CD4-positive, alpha-beta T cell (primary cell): ENCODE measurements at places on chromosomes 2 and 18.

- no peak for DNase-seq
Measured at GRCh38 chr18:3649135-3649632, 199.2 kb downstream of the TGIF1 start.

- peak; percentile 74 for DNase-seq
Measured at GRCh38 chr18:79528846-79529245, 133.1 kb downstream of the NFATC1 start.

DNA sequence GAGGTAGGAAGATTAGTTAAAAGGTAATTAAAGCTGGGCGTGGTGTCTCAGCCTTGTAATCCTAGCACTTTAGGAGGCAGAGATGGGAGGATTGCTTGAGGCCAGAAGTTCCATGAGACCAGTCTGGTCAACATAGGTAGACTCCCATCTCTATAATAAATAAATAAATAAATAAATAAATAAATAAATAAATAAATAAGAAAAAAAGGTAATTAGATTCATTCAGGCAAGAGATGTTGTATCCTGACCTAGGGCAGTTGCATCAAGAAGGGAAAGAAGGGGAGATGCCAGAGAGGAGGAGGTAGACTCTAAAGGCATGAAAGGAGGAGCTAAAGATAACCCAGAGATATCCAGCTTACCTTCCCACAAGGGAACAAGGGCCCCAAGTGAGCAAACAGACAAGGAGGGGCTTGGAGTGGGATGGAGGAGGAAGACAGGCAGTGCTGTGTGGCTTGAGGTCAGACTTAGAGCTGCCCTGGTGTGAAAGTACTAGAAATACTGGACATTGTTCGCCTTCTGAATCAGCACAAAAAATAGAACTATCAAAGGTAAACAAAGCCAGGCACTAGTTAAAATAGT lies 7.4 kb upstream of the RAB1A start:
- DNase-seq = no peak

- no peak for DNase-seq
Measured at GRCh38 chr2:79223539-79223938, 64.0 kb upstream of the REG3A start.

DNA sequence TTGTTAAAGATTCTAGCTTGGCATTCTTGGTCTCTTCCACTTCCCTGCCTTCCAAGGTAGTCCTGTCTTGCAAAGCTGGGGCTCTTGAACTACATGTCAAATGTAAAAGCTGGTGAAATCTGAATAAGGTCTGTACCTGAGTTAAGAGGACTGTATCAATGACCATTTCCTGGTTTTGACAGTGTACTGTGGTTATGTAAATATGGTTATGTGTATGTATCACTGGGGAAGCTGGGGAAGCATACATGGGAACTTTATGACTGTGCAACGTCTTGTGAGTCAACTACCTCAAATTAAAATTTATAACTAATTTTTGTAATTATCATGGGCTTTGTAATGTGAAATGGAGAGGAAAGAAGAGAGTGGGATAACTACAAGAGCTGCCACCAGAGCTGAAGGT lies 81.7 kb downstream of the COL4A4 start:
- no peak for DNase-seq

GRCh38 chr2:17976871-17977746 lies 98.6 kb downstream of the KCNS3 start:
- DNase-seq = no peak

DNA sequence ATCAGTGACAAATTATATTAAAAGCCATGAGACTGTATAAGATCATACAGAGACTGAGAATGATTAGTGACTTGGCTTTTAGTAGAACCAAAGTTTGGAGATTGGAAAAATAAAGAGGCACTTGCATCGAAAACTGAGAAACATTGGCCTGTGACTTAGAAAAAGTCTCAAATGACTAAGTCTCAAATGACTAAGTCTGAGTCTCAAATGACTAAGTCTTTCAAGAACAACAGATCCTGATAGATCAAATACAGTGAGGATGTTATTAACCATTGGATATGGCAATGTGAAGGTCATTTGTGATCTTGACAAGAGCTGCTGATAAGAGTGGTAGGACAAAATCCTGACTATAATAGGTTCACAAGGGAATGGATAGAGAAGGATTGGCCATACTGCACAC lies 135.5 kb upstream of the FANCL start:
- no peak for DNase-seq

GRCh38 chr18:36817039-36817438 lies 11.8 kb downstream of the TPGS2 start:
- DNase-seq = no peak

GRCh38 chr18:5974696-5975095 lies 79.4 kb upstream of the TMEM200C start:
- DNase-seq = no peak

DNA sequence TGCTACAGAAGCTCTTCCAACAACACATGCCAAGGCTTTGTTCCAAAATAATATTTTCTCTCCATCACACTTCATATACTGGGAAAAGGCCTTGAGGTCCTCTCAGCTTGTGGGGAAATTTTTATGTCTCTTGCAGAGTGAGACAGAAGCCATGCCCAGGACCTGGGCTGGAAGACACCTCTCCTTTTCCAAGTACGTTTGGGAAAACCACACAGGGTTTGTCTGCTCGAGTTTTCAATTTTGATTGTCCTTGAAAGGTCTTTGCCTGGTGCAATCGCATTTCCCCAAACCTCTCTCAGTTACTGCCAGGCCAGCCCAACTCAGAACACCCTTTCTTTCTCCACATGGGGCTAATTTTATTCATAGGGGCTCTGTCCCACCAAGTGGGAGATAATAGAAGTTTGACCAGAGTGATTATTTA lies 272.2 kb downstream of the OSR1 start:
- DNase-seq = no peak

GRCh38 chr2:171271971-171272436 lies 111.3 kb upstream of the TLK1 start:
- no peak for DNase-seq

DNA sequence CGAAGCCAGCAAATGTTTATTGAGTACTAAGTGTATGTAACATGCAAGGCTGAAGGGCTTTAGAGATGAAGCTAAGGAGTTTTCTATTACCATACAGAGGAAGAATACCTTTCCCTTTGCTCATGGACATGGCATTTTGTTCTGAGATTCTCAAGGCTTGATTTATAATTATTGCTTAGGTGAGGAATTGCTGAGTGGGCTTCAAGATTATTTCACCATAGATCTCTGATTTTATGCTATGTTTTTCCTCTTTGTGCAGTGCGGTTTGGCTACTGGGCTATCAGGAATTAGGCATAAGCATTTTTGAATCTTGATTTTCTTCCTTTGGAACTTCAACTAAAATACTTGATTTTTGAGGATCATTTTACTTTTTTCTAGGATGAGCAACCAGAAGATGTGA lies 42.5 kb downstream of the VRK2 start:
- DNase-seq = no peak

- DNase-seq = no peak
Measured at GRCh38 chr2:139000131-139000785, 220.1 kb upstream of the NXPH2 start.

DNA sequence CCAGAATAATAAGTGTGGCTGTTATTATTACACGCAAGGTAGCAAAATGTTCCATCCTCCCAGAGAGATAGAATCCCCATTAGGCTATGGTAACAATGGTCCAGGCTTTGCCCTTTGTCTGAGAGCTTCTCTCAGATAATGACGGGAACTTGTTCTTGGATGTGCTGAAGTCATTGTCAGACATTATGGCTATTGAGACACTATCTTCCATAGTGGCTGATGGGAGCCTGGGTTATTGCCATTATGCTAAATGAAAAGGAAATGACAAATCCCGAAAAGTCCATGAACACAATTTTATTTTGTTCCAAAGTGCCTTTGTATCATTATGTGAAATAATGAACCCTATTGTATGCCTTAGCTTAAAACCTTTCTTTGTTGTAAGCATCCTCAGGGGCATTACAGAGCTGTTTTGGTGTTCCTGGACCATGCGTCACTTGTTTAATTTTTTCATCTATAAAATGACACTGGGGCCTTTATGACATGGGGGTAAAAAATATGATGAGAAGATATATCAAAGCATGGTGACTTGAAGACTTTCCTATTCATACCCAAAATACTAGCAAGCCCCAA lies 218.5 kb downstream of the KCNS3 start:
- DNase-seq = no peak

GRCh38 chr2:48175254-48175653 lies 269.0 kb upstream of the FBXO11 start:
- no peak for DNase-seq

GRCh38 chr2:197399887-197400540 lies 34.8 kb downstream of the SF3B1 start:
- DNase-seq = no peak

DNA sequence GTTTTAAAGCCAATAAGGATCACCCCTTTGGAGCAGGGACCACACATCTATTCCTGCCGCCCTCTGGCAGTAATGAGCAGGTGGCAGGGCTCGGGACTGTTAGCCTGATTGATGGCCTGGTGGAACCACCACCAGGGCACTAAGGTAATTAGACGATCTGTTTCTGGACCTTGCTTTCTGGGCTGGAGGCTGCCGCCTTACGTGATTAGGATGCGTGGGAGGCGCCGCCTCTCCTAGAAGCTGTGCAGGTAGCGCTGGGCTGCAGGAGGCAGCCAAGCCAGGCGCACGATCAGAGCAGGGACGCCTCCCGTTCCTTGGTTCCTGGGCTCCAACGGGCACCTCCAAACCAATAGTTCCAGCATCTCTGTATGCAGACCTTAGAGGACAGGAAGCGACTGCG lies 242.6 kb upstream of the RAB12 start:
- no peak for DNase-seq

- no peak for DNase-seq
Measured at GRCh38 chr2:149383340-149383739, 53.0 kb downstream of the LYPD6 start.

- DNase-seq = no peak
Measured at GRCh38 chr2:170202437-170202836, 24.5 kb downstream of the MYO3B start.

DNA sequence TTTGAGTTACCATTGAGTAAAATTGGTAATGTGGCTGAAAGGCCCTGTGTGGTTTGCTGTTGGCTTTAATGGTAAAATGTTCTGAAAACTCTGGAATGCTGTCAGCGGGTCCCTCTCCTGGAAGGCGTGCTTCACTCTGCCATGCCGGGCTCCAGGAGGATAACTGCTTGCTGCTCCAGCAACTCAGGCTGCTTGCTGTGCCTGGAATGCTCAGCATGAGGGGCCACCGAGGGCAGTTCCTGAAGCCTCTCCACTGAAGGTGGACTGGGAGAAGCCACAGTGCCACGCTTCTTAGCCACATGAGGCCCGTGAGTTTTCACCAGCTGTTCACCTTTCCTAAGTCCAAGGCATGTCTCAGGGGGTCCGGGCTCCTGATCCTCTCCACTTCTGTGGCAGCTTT lies 90.4 kb upstream of the FAM110C start:
- DNase-seq = no peak

DNA sequence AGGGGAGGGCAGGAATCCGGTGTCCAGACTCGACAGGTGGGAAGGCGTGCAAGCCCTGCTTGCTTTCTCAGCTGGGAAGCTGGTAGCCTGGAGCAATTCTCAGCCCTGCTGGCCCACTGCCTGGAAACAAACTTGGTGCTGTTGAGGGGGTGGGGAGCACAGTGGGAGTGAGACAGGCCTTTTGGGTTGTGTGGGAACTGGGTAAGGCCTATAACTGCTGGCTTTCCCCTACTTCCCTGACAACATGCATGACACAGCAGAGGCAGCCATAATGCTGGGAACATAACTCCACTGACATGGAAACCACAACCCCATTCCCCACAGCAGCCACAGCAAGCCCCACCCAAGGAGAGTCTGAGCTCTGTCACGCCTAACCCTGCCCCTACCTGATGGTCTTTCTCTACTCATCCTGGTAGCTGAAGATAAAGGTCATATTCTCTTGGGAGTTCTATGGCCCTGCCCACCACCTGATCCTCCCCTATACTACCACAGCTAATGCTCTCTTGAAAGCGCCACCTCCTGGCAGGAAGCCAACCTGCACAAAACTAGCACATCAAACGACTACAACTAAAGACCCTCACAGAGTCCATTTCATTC lies 122.9 kb upstream of the ACVR1C start:
- DNase-seq = no peak

GRCh38 chr2:233513953-233514655 lies 52.5 kb downstream of the USP40 start:
- DNase-seq = no peak

DNA sequence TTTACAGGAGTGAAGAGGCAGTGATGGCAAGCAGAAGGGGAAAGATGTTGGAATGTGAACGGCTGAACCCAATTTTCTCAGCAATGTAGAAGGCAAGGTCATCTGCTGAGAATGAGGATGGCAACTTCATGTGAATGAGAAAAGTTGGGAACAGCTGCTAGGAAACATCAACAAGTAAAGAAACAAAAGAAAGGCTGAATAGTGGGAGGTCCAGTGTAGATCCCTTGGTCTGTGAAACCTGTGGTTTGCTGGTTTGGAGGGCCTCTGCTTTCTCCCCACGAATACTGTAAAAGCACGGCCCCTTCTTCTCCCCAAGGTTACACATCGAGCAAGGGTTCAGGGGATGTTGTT lies 27.4 kb downstream of the MARCHF4 start:
- DNase-seq = no peak

GRCh38 chr2:161152302-161152701 lies 7.9 kb upstream of the TANK start:
- DNase-seq = no peak

DNA sequence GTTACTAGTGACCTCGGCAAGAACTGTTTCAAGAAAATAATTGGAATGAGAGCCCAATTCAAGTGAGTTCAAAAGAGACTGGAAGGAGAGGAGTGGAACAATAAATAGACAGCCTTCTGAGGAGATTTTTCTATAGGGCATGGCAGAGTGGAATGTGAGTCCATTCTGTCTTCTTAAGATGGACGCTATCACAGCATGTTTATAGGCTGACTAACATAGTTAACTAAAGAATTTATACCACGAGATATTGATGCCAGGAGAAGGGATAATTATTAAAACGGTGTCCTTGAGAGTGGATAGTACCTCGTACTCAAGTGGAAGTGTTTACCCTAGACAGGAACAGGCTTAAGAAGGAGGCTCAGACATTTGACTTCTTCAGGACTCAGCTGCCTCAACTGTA lies 143.5 kb upstream of the RBBP8 start:
- DNase-seq = no peak

GRCh38 chr2:56705713-56706112 lies 521.9 kb downstream of the CCDC85A start:
- DNase-seq = no peak

- DNase-seq = no peak
Measured at GRCh38 chr2:50785816-50786215, 246.1 kb downstream of the NRXN1 start.

GRCh38 chr2:38603402-38604290 lies 918 bp upstream of the HNRNPLL start:
- peak; percentile 79 for DNase-seq

DNA sequence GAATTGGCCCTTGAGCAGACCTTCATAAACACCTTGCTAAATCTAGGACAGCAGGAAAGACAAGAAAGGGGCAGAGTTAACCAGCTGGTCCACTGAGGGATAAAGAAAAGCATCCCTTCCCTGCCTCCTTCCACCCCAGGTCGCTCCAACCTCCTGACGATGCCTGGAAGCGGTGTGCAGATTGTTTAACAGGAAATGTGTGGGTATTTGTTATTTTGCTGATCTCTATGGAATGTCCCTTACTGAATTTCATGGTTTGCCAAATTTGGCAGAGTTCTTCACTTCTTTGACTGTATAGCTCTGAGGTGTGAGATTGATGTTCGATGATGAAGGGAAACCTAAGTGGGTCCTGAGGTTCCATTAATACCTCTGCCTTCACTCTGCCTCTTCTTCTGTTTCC lies 72.9 kb downstream of the MAP3K20 start:
- no peak for DNase-seq
